ENCODE measurements at places on chromosomes 1 and 21.

DNA sequence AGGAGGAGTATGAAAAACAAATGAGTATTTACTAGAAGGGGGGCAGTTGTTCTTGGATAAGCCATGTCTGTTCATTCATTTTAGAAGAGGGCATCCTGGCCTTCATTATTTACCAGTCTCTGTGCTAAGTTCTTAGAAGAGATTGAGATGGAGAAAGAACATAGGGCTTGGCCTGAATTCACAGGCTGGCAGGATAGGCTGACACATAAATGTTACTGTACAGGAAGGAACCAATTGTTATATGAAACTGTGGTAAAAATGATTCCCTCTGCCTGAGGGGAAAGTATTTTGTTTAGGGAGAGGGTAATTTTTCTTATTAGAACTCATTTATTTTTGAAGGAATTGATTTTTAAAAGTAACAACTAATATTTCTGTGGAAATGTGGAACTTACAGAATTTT lies 99.5 kb downstream of the MAN1A2 start:
- no peak for DNase-seq

DNA sequence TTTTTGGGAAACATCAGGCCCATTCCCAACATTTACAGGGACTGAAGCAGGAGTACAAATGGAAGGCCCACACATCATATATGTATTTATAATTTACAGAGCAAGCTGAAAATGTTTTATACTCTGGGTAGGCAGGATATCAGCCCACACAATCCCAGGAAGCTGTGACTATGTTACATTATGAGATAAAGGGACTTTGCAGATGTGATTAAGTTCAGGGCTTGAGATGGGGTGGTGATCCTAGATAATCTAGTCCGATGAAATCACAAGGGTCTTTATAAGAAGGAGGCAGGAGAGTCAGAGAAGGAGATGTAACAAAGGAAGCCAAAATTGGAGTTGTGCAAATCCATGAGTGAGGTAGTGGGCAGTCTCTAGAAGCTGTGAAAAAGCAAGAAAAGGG lies 160.5 kb downstream of the PDE4B start:
- DNase-seq = no peak

DNA sequence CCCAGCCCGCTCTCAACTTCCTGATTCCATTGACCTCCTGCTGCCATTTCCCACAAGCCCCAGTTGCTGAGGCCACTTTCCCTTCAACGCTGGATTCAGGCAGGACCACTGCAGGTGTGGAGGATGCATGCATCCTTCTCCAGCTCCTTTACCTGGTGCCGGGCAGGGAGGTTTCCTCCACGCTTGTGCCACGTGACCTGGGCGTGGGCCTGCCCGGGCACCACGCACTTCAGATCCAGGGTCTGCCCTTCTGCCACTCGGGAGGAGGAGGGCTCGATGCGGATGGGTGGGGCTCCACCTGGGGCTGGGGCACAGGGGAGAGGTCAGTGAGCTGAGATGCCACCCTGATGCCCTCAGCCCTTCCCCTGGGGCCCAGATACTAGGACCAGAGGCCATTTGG lies 31.9 kb downstream of the LDLRAD2 start:
- no peak for DNase-seq

DNA sequence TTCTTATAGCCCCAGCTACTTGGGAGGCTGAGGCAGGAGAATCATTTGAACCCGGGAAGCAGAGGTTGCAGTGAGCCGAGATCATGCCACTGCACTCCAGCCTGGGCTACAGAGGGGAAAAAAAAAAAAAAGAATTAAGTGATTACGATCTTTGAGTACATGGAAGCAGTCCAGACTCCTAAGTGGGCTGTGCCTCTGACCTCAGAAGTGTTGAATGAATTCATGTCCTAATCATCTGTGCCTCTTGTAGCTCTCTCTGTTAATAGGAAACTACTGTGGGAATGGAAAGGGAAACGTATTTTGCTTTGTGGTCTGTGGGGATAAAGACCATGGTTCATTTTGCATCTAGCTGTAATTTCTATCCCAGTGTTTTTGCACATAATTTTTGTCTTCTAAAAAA lies 8.4 kb upstream of the IVNS1ABP start:
- DNase-seq = no peak

DNA sequence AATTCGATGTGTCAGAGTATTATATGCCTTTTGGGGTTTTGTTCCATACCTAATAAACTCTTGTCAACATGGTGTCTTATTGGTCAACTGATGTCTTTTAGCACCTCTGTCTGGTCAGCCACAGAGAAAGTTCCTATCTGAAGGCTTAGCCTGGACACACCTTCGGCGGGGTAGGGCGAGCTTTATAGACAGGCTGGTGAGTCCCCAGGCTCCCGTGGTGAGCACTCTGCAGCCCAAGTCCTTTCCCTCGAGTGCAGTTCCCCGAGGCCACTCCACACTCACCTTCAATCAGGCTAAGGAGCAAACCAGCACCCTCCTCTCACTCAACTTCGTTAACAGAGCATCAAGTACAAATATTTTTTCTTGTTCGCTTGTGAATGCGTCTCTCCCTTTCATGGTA lies 133.9 kb downstream of the ATG4C start:
- DNase-seq = no peak

DNA sequence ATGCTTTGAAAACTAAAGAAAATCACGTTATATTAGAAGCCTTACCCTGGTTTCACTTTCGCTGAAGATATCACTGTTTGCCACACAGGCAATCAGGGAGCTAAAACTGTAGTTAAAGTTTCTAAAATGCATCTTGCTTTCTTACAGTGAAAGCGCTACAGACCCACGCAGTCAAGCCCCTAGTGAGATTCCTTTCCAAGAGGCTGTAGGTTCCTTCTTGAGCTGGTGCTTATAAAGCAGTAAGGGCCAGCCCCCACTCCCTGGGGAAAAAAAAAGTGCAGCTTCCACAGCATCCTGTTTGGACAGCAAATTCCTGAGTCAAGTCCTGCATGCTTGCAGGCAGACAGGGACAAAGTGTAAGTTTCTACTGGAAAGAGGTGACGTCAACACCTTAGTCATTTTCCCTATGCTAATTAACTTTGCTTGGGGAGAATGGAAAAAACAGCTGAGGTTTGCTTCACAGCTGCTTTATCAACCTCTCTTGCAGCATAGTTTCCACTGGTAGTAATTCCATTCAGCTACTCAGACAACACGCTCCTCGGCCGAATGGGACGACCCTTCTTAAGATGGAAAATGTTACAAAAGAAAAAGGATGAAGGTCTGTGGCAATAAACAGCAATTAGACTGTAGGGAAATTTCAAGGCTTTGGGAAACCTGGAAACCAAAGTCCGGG lies 14.7 kb upstream of the KCNE1 start:
- no peak for DNase-seq

DNA sequence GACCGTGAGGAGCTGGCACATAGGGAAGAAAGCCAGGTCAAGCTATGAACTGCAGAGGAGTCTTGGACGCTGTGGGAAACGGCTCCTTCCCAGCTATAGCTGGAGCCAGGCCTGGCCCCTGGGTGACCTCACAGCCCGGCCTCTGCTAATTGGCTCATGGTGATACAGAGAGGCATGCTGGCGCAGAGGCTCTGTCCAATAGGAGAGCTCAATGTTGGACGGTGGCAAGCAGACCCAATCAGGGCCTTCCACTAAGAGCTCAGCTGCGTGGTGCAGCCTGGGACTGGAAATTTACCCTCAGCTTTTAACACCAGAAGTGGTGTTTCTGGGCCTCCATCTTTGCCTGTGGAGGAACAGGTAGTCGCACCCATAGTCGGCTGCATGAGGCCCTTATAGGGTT lies 64.4 kb upstream of the GRHL3 start:
- DNase-seq = no peak

DNA sequence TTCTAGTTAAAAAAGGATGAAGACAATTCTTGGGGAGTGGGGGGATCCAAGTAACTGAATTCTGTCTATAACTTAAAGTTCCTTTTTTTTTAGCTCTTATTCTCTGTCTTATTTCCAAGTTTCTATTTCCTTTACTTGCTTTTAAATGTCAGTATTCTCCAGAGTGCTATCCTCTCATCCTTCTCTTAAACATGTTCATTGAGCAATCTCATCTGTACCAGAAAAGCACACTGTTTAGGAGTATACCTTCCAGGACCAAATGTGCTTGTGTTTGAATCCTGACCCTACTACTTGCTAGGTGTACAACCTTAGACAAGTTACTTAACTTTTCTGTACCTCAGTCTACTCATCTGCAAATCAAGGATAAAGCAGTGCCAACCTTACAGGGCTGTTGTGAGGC lies 50.1 kb downstream of the AKT3 start:
- DNase-seq = no peak

DNA sequence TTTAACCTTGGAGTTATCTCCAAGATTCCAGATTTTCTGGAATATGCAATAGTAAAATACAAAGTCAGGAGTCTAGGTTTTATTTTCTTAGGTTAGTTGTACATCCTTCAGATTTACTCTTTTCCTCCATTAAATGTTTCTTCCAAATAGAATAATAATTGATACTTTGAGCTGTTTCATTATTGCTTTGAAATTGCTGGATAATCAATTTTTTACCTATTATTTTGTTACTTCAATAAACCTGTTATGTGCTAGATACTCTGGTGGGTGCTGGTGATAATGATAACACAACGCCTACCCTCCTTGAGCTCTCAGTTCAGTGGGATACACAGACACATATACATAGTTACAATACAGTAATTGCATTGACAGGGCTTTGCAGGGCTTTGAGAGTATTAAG lies 79.4 kb downstream of the GPR161 start:
- DNase-seq = no peak

GRCh38 chr1:2957329-2957728 lies 63.9 kb upstream of the ACTRT2 start:
- no peak for DNase-seq

- DNase-seq = no peak
Measured at GRCh38 chr1:183585038-183585437, 5.2 kb downstream of the NCF2 start.

- DNase-seq = peak; percentile 47
Measured at GRCh38 chr1:241998412-241998921, 431 bp downstream of the MAP1LC3C start.

DNA sequence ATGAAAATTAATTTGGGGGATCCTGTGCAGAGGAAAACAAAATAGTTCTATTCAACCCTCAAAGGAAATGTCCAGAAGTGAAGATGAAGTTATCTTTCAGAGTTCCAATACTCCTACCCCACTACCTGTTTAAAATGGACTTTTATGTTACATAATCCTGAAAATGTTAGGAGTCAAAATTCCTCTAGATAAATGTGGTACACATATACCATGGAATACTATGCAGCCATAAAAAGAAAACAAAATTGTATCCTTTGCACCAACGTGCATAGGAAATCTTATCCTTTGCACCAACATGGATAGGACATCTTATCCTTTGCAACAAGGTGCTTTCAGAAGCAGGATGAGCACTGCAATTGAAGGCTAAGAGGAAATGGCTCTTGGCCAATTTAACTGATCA lies 245.2 kb downstream of the LTN1 start:
- DNase-seq = no peak

DNA sequence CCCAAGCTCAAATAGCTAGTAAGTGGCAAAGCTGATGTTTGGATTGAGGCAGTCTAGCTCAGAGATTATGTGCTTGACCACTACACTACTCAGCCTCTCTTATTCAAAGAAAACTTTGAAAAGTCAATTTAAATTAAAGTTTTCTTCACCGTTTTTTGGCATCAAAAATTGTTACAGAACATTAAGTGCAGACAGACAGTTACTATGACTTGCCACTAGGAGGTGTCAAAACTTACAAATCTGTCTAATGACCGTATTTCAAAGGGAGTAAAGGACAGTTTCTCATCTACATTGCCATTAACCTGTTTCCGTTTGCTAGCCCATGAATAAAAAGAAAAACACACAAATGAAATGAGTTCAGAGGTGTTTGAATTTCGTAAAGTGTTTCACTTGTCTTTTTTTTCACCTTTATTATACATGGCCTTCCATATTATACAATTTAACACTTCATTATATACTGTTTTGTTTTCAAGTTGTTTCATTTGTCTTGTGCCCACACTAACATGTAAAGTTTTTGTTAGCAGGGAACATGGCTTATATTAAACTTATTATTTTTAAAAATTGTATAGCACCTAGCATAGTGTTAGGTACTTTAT lies 57.4 kb upstream of the MTF2 start:
- DNase-seq = no peak

- no peak for DNase-seq
Measured at GRCh38 chr1:82848043-82848442, 1047.3 kb downstream of the ADGRL2 start.

- DNase-seq = peak; percentile 2
Measured at GRCh38 chr1:40161888-40162397, 756 bp downstream of the RLF start.

- DNase-seq = no peak
Measured at GRCh38 chr1:62110198-62110817, 84.3 kb upstream of the L1TD1 start.

DNA sequence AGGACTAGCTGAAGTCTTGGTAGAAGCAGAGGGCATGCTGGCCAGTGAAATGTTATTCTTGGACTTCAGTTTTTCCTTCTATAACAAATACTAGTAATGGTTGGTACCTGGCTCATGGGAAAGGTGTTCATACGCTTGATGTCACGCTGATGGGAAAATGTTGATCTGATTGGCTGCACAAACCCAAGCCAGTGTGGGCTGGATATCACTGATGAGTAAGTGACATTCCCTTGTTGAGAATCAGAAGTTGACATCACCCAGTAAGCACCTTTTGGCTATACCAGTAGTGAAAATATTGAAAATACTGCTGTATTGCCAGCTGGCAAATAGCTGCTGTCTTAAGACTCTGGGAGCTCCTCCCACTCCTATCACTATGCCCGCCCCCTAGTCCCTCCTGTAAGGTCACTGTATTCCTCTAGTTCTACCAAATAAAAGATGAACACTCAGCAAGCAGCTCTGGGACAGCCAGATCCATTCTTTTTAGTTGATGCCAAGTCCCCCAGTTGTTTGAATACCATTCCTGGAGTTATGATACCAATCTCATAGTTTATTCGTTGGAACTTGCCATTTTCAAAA lies 168.2 kb downstream of the GRIK1 start:
- DNase-seq = no peak

DNA sequence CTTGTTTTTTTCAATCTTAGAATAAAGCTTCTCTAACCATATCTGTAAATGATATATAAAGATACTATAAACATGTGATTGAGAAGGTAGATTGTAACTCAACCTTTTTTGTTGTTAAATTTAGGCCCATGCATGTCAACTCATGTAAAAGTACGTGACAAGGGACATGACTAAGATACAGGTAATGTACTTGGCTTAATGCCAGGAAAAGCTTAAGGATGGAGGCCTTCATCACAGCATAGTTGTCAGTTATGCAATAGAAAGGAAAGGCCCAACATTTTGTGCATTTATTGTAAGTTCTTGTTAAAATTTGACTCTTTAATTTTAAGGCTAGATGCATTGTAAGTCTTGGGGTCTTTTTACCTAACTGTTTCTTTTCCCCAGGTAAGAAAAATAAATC lies 305.1 kb downstream of the LTN1 start:
- DNase-seq = no peak

- DNase-seq = no peak
Measured at GRCh38 chr1:232951180-232951579, 769 bp downstream of the NTPCR start.
